ENCODE measurements at places on chromosomes 5 and 9.

DNA sequence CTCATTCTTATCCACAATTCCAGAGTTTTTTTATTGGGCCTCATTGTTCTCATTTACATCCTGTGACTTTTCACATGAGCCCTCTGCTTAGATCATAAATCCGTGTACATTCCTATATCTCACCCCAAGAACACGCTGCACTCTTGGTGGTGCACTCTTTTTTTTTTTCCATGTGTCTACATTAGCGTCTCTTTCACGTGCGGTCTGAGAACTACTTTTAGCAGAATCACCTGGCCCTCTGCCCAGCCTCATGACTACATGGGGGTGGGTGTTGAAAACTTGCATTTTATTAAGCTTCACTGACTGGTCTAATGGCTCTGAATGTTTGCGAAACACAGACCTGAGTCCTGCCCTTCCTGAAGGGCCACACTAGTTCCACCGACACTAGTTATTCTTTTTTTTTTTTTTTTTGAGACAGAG lies 18.6 kb downstream of the C9orf57 start:
- peak; percentile 86 for DNase-seq

- no peak for DNase-seq
Measured at GRCh38 chr9:99369327-99369722, 147.2 kb downstream of the SEC61B start.

GRCh38 chr9:134136118-134136995 lies 475 bp downstream of the WDR5 start:
- DNase-seq, result no peak

- DNase-seq, result peak; percentile 95
Measured at GRCh38 chr9:77707383-77708063, 59.4 kb upstream of the GNA14 start.

DNA sequence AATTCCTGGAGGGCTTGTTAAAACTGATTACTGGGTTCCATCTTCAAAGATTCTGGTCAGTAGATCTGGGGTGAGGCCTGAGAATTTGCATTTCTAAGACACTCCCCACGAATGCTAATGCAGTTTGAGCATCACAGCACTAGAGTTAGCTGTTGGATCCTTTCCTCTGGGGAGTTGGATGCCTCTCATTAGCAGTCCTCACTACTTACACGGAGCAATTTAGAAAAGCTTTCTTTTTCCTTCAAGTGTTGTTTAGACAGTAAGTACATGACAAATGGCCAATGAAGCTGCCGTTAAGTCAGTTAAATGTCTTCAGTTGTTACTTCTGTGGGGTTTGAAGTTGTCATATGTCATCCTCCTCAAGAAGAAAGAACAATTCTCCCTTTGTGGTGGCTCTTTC lies 74.9 kb upstream of the HMHB1 start:
- DNase-seq, result no peak

All from fibroblast of skin of left biceps (primary cell).